Activated naive CD4-positive, alpha-beta T cell treated with Interleukin-2 at 50 U/mL for 16 hours (primary cell): ENCODE measurements at places on chromosomes 5 and 9.

DNA sequence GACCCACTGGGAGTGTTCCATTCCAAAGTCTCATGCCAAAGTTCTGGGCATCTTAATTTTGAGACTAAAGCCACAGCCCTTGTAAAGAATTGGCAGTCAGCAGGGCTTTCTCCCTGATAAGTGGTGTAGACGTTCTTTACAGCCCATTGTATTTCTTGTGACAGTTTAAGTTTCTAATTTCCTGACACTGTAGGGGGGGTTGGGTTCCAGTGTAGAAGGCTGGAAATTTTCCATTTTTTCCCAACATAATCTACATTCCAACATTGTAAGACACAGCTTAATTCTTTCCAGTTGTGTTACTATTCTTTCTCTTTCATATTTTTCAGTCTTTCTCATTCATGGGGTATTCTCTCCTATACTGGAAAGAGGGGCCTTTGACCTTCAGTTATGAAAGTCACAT lies 121.1 kb downstream of the FBXL7 start:
- no peak for DNase-seq

DNA sequence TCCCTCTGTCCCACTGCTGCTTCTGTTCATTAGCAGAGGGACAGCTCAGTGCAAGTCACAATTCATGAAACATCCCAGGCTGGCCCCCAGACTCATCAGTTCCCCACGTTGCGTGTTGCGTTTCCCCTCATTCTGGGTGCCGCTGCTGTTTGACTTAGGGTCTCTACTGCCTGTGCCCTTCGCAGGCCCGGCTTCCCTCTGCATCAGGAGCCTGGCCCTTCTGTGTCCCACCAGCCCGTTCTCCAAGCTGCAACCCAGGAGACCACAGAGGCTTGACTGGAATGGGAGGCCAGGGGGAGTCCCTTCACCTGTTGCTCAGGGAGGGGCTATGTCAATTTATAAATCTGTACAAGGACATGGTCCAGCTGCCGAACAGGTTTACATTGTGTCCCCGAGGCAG lies 53.9 kb upstream of the SUSD3 start:
- no peak for DNase-seq

DNA sequence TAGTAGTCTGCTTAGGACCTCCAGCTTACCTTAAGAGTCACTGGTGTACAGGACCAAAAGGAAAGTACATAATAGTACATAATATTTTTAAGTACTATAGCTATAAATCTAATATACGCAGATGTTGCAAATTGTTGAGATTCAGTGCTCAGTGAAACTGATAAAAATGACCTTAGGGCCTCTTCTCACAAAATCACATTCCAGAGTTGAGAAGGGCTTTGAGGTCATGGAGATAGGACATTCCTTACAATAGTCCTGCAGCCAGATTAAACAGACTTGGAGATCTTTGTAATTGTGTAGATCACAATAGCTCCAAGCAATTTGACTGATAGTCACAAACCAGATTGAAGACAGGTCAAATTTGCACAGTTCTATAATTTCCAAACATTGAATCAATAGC lies 37.7 kb upstream of the PCSK1 start:
- DNase-seq, result no peak

DNA sequence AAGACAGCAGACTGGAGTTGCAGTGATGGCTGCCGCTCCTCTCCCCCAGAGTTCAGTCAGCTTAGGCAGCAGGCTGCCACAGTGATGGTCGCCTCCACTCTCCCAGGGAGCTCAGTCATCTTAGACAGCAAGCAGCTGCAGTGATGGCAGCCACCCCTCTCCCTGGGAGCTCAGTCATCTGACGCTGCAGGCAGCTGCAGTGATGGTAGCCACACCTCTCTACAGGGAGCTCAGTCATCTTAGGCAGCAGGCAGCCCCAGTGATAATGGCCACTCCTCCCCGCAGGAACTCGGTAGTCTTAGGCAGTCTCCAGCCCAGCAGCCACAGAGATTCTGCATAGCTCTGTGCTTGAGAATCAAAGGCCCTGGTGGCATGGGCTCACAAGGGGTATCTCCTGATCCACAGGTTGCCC lies 582.7 kb downstream of the DTWD2 start:
- DNase-seq, result no peak

GRCh38 chr9:85024374-85024773 lies 354.8 kb downstream of the NTRK2 start:
- DNase-seq, result no peak
